ENCODE measurements at places on chromosomes 11 and 22.

DNA sequence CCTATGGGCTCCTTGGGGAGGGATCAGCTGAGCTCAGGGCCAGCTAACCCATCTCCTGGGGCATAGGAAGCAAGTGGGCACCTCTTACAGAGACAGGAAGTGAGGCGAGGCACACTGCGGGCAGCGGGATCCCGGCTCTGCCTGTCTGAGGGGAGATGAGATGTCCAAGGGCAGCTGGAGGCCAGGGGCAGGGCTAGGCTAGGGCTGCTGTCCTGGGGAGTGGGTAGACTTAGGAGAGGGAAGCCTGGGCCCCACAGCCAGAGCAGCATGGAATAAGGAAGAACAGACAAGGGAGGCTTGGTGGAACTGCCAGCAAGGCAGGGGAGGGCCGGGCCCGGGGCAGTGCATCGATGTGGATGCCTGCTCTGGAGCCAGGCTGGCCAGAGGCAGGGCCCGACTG, 76.3 kb downstream of the MORC2 start:
- DNase-seq, result no peak

DNA sequence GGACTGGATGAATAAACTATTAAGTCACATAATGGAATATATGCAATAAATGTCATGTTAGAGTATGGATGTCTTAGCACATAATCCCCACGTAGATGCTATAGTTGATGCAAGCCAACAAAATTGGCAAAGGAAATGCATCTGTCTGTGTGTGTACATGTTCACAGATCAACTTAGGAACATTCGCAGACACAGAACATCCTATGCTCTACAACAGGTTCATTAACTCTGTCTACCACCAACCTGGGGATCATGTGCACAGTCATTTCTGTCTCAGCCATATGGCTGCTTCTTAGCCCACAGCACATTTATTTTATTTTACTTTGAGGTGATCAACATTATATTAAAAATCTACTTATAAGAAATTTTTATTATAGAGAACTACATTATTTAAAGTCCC, 4.9 kb downstream of the MSANTD4 start:
- no peak for DNase-seq

DNA sequence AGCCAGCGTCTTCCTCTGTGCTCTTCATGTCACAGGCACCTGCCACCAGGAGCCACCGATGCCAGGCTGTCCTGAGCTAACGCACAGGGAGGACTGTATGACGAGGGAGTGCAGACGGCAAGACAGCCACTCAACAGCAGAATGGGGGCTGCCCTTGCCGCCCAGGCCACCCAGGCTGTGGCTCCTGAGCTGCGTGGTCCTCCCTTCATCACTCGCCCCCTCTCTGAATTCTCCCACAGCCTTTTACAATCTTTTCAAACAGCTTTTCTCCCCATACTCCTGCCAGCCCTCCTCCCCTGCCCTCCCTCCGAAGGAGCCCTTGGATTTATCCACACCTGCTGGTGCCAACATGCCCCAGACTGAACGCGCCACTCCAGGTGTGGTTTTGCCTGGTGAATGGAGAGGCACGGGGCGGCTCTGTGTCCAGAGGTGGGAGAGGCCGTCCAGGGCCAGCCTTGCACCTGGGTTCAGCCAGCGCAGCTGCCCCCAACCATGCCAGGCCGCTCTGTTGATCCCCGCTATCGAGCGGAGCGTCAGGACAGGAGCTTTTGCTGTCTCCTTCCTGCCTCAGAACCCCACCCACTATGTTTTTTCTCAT, 22.0 kb downstream of the OVOL1 start:
- DNase-seq, result no peak

DNA sequence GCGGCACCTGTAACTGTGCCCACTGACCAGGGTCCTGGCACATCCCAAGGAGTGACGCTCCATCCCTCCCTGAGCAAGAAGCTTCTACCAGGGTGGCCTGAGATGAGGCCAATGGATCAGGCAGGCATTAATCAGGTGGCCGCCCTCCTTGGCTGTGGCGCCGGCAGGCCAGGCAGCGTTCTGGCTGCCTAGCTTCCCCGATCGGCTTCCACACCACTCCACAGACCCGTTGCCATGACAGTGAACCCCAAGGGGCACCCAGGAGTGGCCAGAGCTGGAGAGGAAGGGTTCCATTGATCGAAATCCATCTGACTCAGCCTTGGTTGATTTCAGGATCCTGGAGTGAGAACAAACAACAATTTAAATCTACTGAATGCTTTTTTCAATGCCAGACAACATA, 20.5 kb downstream of the LRRC55 start:
- DNase-seq, result no peak

- DNase-seq, result peak; percentile 12
Measured at GRCh38 chr22:38724926-38725571, 19.3 kb downstream of the GTPBP1 start.

- peak; percentile 15 for DNase-seq
Measured at GRCh38 chr22:43848366-43849171, 13.7 kb downstream of the SULT4A1 start.

- DNase-seq, result peak; percentile 3
Measured at GRCh38 chr11:65060913-65061408, 2.6 kb upstream of the NAALADL1 start.

DNA sequence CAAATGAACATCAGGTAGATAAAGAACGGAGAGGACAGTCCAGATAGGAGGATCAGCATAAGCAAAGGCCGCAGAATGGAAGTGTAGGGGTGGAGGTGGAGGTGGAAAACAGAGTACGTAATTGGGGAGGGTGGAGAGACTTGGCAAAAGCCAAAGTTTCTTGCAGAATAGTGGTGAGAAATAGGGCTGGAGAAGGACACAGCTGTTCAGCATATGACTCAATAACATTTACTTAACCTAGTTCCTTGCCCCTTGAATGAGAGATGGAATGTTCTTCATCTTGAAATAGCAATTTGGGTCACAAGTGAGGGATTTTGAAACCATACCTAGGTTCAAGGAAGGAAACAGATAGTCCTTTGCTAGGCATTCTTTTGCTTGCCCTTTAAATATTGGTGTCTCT, 235.9 kb upstream of the ARHGAP20 start:
- no peak for DNase-seq

GRCh38 chr11:57370251-57370650, 10.7 kb downstream of the PRG3 start:
- DNase-seq, result no peak

GRCh38 chr11:82960779-82961143, 59.2 kb downstream of the DDIAS start:
- DNase-seq, result no peak

DNA sequence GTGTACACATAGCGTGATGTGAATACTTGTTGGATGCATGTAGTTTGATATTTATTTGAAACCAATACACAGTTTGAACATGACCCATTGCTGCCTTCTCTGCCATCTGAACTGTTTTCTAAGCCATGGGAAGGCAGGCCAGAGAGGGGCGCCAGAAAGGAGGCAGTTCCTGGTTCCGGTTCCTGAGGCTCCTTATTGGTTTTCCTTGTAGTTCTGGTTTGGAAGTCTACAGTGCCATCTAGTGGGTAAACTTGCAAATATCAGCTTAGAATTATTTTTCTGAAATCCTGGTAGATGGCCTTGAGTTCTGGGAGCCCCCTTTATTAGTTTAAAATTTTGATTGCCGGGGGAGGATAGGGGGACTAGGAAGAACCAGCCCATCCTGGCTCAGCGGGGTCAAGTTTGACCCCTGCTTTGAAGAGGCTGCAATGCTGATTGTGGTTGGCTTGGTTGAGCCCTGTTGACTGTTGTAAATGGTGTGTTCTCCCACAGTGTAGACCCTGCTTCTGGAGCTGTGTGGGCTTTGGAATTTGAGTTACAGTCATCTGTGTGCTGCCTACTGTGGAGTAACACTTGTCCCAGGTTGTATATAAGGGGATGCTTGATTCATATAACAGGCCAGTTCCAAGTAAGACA, 48.4 kb downstream of the GRAMD1B start:
- DNase-seq, result peak; percentile 82

- DNase-seq, result no peak
Measured at GRCh38 chr22:46977656-46978343, 215.3 kb downstream of the TBC1D22A start.

DNA sequence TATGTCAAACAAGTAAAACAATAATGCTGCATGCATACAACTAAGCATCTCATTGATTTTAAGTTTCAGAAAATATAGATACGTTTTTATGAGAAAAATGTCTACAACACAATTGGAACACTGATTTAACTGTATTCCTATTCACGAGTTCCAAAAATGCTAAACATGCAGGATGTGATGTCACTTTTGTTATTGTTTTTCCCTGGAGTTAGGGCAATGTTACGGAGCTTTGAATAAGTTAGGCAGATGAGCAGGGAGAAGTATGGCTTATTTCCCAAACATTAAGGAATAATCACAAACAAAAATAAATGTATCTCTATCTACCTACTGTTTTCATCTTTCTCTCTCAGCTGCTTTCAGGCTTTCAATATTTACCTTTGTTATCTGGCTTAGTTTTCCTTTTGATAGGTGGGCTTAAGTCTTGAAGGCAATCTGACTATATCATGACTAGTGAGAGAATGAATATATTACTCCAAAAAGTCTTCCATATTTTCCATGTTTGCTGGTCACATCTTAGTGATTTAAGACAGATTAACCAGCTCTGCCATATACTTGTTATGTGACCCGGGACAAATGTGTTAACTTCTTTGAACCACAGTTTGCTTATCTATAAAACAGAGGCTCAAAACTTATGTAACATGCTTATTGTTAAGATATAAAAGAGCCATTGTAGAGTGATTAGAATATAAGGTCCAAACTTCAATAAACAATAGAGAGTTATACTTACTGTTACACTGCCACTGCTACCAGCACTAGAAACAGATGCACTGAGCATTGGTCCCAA, 854.4 kb upstream of the CCDC90B start:
- DNase-seq, result no peak

DNA sequence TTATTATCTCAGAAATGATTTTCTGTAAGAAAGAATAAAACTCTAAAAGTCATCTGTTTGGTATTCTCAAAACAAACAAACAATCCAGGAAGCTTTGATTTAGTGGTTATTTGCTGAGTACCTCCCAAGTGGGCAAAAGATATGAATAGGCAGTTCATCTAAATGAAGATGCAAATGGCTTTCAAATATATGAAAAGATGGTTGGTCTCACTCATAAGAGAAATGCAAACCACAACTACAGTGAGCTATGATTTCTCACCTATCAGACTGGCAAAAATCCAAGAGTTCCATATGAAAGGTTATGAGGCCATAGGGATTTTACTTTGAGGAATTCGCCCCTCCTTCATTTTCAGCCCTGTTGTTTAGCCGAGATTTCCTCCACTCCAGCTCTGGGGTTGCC, 11.3 kb upstream of the P2RY2 start:
- DNase-seq, result no peak

- peak; percentile 95 for DNase-seq
Measured at GRCh38 chr11:94650756-94651155, 83.6 kb downstream of the PIWIL4 start.

DNA sequence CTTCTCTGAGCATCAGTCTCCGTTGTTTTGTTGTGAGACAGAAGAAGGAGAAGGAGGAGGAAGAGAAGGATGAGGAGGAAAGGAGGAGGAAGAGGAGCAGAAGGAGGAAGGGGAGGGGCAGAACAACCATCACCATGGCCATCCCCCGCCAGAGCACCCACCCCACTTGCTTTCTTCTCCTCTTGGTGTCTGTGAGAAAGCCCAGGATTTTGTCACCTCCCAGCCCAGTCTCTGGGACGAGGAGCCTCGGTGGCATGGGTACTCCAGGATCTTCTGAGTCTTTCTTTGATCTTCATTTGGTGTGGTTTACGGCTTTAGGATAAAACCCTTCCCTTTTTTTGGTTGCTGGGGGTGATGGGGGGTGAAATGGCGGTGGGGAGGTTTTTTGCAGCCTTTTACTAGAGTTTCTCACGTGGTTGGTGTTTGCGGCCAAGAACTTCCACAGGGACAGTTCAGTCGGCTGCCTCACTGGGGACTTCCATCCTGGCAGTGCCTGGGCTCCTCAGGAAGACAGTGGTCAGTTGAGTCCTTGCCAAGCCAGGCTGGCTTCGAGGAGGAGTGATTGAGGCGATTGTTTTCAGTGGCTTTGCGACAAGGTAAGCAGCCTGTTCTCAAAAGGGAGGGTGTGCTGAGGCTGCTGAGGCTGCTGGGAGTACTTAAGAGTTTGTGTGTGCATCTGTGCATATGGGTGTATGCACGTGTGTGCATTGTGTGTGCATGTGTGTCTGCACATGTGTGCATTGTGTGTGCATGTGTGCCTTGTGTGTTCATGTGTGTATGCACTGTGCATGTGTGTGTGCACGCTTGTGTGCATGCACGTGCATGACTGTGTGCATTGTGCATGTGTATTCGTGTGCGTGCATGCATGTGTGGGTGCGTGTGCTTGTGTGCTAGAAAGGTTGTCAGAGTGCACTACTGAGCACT, 567.5 kb downstream of the TBC1D22A start:
- no peak for DNase-seq

- DNase-seq, result no peak
Measured at GRCh38 chr22:29642694-29643093, 39.3 kb downstream of the NF2 start.

DNA sequence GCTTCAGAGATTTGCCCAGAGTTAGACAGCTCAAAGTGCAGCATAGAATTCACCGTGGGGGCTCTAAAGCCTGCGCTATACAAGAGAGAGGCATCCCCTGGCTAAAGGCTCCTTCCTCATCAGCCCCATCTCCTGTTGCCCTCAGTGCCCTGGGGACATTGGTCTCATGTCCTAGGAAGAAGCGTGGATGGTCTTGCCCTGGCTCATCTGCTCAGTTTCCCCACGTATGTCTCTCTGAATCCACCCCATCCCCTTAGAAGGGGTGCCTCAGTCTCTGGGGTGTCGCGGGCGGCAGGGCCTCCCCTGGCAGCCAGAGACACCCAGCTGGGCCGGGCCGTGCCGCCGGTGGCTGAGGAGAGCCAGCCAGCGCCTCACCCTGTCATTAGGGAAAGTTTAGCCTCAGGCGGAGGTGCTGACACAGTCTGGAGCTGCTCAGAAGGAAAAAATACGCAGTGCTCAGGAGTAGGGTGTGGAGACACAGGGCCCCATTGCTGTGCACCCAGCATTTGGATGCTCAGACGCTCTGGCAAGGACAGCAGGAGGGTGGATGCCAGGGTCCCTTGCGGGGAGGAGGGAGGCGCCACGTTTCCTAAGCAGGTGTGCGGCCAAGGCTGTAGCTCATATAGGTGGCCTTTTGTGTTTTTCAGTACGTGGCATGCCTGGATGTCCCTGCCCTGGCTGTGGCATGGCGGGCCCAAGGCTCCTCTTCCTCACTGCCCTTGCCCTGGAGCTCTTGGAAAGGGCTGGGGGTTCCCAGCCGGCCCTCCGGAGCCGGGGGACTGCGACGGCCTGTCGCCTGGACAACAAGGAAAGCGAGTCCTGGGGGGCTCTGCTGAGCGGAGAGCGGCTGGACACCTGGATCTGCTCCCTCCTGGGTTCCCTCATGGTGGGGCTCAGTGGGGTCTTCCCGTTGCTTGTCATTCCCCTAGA, 1.3 kb downstream of the SLC39A13 start:
- DNase-seq, result no peak
